ENCODE measurements at places on chromosomes 7 and 10. TPM values are rescaled to one million over a fixed set of nuclear protein-coding genes. Genes with fewer than 3 reads are reported as not detected.
A peak's percentile ranks its signal among the peaks of the same experiment; 100 is the strongest.

DNA sequence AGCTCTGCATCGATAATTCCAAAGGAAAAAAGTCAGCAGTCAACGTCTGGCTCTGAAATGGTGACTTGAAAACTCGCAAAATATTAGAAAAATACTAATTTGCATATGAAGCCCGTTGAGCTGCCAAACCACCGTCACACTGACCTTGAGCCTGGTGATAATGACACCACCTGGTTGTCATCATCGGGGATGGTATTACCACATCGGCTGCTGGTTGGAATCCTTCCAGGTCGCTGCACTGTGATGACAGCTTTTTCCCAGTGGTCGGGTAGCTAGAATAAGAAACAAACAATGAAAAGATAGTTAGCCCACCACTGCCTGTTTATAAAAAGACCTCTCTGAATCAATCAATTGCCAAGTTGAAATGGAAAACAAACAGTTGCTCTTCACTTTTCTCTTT lies 41.6 kb downstream of the LAMB1 start:
- peaks cover 6% of the 10 kb centered on the region for H3K4me1 ChIP-seq
- no peaks in the 10 kb centered on the region for H3K36me3 ChIP-seq
- H3K27me3 ChIP-seq: no peaks in the 10 kb centered on the region
- no peak overlapping the region for H3K4me3 ChIP-seq
- no peak for DNase-seq
- H3K27ac ChIP-seq: no peak overlapping the region

DNA sequence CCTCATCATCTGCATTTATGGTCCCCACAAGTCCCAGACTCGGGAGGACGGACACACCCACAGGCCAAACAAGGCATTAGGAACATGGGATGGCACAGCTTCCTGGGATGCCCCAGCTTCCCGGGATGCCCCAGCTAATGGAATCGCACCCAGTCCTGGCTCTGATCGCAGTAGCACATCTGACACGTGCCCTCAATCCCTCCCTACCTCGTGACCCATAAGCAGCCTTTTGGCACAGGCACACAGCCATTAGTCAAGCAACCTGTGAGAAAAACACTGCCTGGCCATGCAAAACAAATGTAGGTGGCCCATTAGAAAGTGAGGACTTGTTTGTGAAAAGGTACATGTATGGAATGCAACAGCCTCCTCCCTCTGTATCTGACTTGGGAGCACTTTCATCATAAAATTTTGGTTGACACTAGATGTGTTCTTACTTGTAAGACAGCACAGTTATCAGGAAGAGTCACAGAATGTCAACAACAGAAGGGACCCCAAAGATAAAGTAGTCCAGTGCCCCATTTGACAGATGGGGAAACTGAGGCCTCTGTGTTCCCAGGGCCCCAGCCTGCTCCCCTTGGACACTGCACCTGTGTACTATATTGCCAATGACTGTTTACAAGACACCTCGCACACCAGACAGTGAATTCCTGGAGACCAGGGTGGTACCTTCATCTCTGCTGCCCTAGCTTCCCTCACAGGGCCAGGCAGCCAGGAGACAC lies 34.4 kb downstream of the DLG5 start:
- H3K27ac ChIP-seq: no peak overlapping the region
- no peaks in the 10 kb centered on the region for H3K27me3 ChIP-seq
- no peak for DNase-seq
- no peak overlapping the region for H3K4me3 ChIP-seq
- no peaks in the 10 kb centered on the region for H3K36me3 ChIP-seq

GRCh38 chr7:158274996-158275395 lies 312.6 kb downstream of the PTPRN2 start:
- no peaks in the 10 kb centered on the region for H3K4me1 ChIP-seq
- H3K4me3 ChIP-seq: no peak overlapping the region
- DNase-seq: peak; percentile 16
- H3K27ac ChIP-seq: no peak overlapping the region
- H3K36me3 ChIP-seq: no peaks in the 10 kb centered on the region

GRCh38 chr7:12138421-12138820 lies 72.7 kb upstream of the TMEM106B start:
- no peaks in the 10 kb centered on the region for H3K36me3 ChIP-seq
- no peak for DNase-seq
- no peak overlapping the region for H3K27ac ChIP-seq
- H3K4me1 ChIP-seq: no peaks in the 10 kb centered on the region

- H3K27me3 ChIP-seq: no peaks in the 10 kb centered on the region
- H3K27ac ChIP-seq: no peak overlapping the region
- no peak for DNase-seq
- H3K36me3 ChIP-seq: no peaks in the 10 kb centered on the region
- no peak overlapping the region for H3K4me3 ChIP-seq
- H3K4me1 ChIP-seq: no peaks in the 10 kb centered on the region
These were observed 499.6 kb upstream of the ADARB2 start for GRCh38 chr10:2236876-2237275.

KAT6B gene
- 35.2 TPM for total RNA-seq

GRCh38 chr7:25014756-25015155 lies 34.8 kb upstream of the OSBPL3 start:
- H3K27ac ChIP-seq: no peak overlapping the region
- H3K4me3 ChIP-seq: no peak overlapping the region
- H3K4me1 ChIP-seq: no peaks in the 10 kb centered on the region
- DNase-seq: no peak
- no peaks in the 10 kb centered on the region for H3K36me3 ChIP-seq

- H3K4me3 ChIP-seq: no peak overlapping the region
- no peaks in the 10 kb centered on the region for H3K36me3 ChIP-seq
- no peaks in the 10 kb centered on the region for H3K4me1 ChIP-seq
- H3K27me3 ChIP-seq: no peaks in the 10 kb centered on the region
These were observed 156.2 kb downstream of the DNAJB6 start for GRCh38 chr7:157493017-157493416.

DNA sequence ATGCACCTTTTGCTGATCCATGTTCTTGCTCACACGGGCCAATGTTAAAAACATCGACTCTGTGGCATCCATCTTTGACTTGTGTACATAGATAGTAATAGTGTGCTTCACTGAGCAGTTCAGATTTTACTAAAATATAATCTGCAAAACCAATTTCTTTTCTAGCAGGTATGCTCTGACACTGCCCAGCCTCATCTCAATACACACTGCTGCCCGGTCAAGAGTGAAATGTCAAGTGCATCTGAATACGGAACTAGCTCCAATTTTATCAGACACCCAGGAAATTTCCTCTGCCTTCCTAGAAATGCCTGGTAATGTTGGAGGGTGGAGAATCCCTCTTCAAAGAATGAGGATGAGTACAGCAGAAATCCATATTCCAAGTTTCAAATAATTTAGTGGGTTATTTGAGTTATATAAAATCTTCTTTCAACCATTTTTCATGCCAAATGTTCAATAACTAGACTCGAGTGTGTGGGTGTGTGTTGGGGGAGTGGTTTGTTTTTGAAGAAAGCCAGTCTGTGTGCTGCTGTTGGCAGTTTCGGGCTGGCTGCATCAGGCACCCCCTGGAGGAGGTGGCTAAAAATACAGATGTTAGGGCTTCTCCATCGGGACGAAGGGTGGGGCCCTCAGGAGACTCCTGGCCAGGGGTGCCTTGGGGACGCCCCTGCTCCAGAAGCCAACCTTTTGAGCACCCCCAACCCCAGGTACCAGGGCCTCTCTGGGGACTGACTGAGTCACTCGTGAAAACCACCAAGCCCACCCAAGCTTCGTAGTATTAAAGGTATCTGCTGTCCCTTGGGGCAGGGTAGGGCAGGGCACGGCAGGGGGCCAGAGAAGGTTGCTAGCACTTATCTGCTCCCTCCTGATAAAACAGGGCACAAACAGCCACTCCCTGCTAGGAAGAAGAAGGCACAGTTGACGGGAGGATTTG lies 15.4 kb downstream of the CTBP2 start:
- H3K4me1 ChIP-seq: peaks cover 60% of the 10 kb centered on the region
- H3K4me3 ChIP-seq: no peak overlapping the region
- H3K27ac ChIP-seq: no peak overlapping the region
- no peak for DNase-seq
- H3K27me3 ChIP-seq: no peaks in the 10 kb centered on the region

GRCh38 chr10:124641282-124642087 lies 102.7 kb downstream of the FAM53B start:
- peaks cover 90% of the 10 kb centered on the region for H3K4me1 ChIP-seq
- H3K4me3 ChIP-seq: no peak overlapping the region
- H3K36me3 ChIP-seq: no peaks in the 10 kb centered on the region
- no peaks in the 10 kb centered on the region for H3K27me3 ChIP-seq

ASB10 gene
- not detected for total RNA-seq

GRCh38 chr10:80137031-80137862 lies 4.7 kb downstream of the PLAC9 start:
- no peak overlapping the region for H3K4me3 ChIP-seq
- no peaks in the 10 kb centered on the region for H3K36me3 ChIP-seq
- no peaks in the 10 kb centered on the region for H3K27me3 ChIP-seq
- DNase-seq: no peak
- H3K27ac ChIP-seq: peak overlapping the region; percentile 26
- peaks cover 16% of the 10 kb centered on the region for H3K4me1 ChIP-seq

- H3K4me1 ChIP-seq: no peaks in the 10 kb centered on the region
- no peaks in the 10 kb centered on the region for H3K36me3 ChIP-seq
- H3K4me3 ChIP-seq: no peak overlapping the region
- no peak for DNase-seq
These were observed 71.2 kb upstream of the DUSP5 start for GRCh38 chr10:110426294-110427181.

GRCh38 chr7:135334830-135335543 lies 101.3 kb downstream of the STRA8 start:
- DNase-seq: no peak
- H3K4me3 ChIP-seq: no peak overlapping the region
- H3K36me3 ChIP-seq: no peaks in the 10 kb centered on the region
- H3K27ac ChIP-seq: no peak overlapping the region
- no peaks in the 10 kb centered on the region for H3K4me1 ChIP-seq

GRCh38 chr10:34664706-34665105 lies 150.4 kb downstream of the PARD3 start:
- H3K4me3 ChIP-seq: no peak overlapping the region
- no peak overlapping the region for H3K27ac ChIP-seq
- no peaks in the 10 kb centered on the region for H3K36me3 ChIP-seq
- peaks cover 6% of the 10 kb centered on the region for H3K4me1 ChIP-seq

DNA sequence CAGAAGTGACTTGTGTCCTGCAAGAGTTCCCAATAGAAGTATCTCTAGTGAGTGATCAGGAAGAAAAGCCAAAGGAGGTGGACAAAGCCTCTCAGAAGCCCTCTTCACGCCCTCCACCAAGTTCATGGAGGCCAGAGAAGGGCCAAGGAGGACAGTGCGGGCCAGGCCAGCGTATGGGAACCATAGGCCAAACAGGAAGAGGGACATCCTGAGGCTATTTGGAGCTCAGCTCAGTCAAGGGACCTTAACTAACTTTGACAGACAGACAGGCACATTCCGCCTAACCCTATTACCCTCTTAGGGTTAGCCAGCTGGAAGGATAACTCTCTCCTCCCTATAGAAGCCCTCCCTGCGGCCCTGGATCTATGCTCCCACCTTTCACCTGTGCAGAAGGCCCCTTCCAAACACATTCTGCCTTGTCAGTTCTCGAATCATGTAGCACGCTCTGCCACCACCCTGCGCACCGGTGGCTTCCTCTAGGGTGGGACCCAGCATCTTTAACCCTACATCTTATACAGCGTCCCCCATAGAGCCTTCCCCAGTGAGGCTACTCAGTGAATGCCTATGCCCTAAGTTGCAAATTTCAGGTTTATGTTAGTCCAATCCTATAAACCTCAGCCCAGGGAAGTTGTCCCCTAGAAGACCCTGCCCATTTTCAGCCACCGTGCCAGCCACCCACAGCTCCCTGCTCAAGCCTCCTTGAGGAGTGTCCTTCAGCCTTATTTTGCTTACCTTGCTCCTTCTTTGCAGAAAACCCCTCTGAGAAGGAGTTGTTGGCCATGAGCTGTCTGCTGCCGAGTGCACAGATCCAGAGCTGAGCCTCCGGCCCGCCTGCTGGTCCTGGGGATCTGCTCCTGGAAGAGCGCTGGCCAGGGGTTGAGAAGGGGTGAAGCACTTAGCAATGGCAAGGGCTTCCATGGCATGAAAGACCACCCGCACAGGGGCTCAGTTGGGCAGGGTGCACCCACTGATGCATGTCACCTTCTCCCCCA lies 36.9 kb downstream of the FRMPD2 start:
- no peak overlapping the region for H3K27ac ChIP-seq
- H3K36me3 ChIP-seq: no peaks in the 10 kb centered on the region
- H3K4me1 ChIP-seq: no peaks in the 10 kb centered on the region
- H3K4me3 ChIP-seq: no peak overlapping the region
- no peak for DNase-seq
- no peaks in the 10 kb centered on the region for H3K27me3 ChIP-seq

DNA sequence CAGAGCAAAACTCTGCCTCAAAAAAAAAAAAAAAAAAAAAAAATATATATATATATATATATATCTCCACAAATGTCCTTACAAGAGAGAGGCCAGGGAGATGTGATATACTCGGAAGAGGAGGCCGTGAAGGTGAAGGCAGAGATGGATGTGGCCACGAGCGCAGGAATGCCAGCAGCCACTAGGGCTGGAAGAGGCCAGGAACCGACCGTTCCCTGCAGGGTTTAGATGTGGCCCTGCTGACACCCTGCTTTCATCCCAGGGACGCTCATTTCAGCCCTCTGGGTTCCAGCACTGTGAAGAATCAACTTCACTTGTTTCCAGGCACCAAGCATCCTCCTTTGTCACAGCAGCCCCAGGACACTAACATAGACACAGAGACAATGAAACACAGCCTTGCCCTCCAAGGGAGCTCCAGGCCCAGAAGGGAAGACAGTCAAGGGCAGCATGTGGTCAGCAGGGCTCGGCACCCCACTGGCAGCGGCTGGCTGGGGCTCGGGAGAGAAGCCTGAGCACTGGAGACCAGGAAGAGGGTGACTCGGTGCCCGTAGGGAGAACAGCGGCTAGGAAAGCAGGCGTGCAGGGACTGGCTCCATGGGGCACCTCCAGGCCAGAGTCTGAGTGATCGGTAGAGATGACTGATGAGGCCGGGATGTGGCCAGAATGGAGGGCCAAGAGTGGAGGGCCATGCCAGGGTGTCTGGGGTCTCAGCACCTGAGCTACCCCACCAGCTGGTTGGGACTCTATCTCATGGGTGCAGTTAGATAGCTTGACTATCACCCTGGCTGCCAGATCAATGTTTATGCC lies 7.6 kb downstream of the WDR86 start:
- H3K4me3 ChIP-seq: no peak overlapping the region
- H3K36me3 ChIP-seq: no peaks in the 10 kb centered on the region
- no peak overlapping the region for H3K27ac ChIP-seq
- no peaks in the 10 kb centered on the region for H3K27me3 ChIP-seq
- H3K4me1 ChIP-seq: peaks cover 18% of the 10 kb centered on the region

- DNase-seq: no peak
- H3K4me1 ChIP-seq: peaks cover 16% of the 10 kb centered on the region
- no peaks in the 10 kb centered on the region for H3K36me3 ChIP-seq
- H3K4me3 ChIP-seq: no peak overlapping the region
- no peaks in the 10 kb centered on the region for H3K27me3 ChIP-seq
These were observed 52.2 kb downstream of the KMT2C start for GRCh38 chr7:152383341-152384234.

PRSS2 gene
- total RNA-seq: 64.5 TPM

DNA sequence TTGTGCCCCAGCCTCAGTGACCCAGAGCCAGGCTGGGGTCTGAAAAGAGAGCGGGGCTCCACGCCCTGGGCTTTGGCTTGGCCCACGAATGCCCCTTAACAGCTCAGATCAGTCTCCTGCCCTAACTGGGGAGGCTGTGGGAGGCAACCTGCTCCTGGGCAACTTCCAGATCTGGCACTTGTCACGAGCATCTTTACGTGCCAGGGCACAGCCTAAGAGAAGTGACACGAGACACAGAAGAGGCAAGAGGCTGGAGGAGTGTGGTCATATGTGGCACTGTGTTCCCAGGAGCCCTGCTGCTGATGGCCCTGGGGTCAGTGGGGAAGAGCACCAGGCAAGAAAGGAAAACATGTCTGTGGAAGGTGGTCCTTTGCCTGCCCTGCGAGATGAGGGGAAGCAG lies 97.8 kb upstream of the BTBD16 start:
- H3K27ac ChIP-seq: no peak overlapping the region
- H3K27me3 ChIP-seq: no peaks in the 10 kb centered on the region
- H3K4me3 ChIP-seq: no peak overlapping the region
